CD4-positive, alpha-beta T cell (primary cell): ENCODE measurements at places on chromosomes 7 and 10.

DNA sequence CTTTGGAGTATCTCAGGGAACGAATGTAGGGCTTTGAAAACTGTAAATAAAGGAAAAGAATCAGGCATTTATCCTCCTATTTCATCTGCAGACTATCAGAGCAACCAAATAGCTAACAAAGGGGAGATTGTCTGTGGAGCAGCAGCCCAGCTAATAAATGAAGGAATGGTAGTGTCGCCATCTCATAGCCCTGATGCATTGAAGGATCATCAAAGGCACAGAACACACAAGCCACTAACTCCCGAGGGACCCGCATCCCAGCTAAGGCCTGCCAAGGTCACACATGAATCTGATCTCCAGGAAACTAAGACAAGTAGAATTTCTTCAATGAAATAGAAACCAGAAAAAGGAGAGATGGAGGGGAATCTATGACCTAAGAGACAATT is 38.2 kb downstream of the CALML5 start:
- DNase-seq, result no peak

DNA sequence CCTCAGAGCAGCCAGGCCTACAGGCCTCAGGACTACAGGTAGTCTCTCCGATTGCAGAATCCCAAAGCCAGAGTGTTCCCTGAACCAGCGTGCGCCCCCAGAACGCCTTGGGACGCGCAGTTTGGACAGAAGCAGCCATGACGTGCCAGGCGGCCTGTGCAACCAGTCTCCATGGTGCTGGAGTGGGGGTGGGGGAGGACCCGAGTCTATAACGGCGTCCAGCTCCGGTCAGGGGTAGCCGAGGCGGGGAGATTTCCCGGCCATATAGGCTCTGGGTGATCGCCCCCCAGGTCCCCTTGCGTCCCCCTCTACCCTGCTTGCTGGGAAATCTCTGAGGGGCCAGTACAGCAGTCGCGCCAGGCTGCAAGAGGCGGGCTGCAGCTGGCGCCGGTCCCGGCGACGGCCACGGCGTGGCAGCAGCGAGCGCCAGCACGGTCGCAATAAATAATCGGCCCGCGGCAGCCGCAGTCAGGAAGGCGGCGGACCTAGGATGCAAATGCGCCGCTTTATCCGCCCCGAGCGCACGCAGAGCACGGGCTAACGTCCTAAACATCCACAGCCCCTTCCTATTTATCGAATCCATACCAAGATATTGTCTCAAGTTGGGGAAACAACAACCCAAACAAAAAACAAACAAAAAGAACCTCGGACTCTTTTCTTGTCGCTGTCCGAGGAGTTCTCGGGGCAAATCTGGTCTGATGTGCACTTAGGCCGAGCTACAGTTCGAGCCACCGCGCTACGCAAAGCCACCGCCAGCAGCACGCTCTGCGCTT is 1.6 kb downstream of the HOXA3 start:
- peak; percentile 59 for DNase-seq

GRCh38 chr7:55538538-55538937 is 33.8 kb downstream of the VOPP1 start:
- DNase-seq, result no peak

DNA sequence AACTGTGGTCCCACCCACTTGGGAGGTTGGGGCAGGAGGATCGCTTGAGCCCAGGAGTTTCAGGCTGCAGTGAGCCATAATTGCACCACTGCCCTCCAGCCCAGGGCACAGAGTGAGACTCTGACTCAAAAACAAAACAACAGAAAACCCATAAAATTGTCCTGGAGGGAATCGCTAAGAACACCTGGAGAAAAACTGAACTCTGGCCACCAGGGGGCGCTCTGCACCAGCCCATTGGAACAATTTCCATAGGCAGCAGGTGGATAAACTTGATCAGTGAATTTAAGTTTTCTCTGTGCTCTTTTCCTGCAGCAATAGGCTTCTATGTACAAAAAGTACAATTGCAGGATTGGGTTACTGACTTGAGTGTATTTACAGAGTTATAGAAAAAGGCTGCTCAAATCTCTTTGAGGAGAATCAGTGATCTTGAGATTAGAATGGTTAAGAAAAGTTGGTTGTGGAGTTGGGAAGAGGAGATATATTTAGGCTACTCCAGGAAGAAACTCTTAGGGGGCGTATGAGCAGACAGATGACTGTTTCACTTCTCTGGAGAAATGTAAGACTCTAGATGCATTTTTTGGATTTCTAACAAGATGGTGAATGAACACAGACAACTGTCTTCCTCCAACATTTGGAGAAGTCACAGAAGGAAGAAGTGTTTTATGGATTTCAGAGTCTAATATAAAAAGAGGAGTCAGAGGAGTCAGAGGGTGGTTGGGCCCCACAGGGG is 274.9 kb upstream of the GALNT17 start:
- DNase-seq, result peak; percentile 59

GRCh38 chr7:132103718-132104117 is 472.6 kb downstream of the PLXNA4 start:
- no peak for DNase-seq

GRCh38 chr7:132414857-132415256 is 161.4 kb downstream of the PLXNA4 start:
- DNase-seq, result no peak

DNA sequence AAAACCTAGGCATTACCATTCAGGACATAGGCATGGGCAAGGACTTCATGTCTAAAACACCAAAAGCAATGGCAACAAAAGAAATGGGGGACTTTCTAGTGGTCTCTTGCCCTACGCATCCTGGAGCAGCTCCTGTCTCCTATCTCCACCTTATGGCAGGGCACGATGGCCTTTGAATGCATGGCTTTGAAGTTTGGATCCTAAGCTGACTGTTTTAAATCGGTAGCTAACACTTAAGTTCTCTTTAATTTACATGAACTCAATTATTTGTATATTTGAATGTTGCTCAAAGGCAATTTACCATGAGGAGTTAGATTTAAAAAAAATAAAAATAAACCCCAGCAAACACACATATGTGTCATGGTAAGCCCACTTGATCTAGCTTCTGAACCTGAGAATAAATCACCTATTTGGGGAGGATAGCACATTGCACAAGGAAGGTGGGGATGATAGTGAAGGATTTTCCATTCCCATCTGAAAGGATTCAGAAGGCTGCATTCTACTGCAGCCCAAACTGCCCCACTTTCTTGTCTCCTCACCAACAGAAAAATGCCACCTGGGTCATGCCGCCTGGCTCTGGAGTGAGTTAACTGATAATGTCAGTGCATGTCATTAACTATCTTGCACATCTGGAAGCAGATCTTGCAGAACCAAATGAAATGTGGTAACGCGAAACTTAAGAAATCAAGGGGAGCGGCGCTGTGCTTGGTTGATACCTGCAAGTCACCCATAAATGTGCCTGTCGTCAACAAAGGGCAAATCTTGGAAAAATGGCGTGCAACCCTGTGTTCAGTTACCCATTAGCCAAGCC is 12.4 kb downstream of the KLF6 start:
- no peak for DNase-seq
